Fibroblast of villous mesenchyme (primary cell): ENCODE measurements at places on chromosomes 7 and 10. TPM values are rescaled to one million over a fixed set of nuclear protein-coding genes. Genes with fewer than 3 reads are reported as not detected.

DNA sequence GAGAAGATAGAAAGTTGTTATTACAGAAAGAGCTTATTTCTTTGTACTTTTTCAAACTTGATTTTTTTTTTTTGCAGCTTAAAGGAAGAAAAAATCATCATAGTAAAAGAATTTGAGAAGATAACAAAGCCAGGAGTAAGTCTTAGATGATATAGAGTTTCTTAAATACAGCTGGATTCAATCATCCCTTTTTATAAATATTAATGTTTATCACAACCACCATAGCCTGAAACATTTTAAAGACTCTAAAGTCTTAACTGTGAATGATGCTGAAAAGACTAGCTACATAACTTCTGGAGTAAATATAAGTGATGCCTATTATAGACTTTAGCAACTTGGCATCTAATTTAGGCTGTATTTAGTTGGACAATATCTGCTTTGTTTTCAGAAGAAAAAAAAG lies 54.8 kb upstream of the FGL2 start:
- DNase-seq, result peak; percentile 42

DNA sequence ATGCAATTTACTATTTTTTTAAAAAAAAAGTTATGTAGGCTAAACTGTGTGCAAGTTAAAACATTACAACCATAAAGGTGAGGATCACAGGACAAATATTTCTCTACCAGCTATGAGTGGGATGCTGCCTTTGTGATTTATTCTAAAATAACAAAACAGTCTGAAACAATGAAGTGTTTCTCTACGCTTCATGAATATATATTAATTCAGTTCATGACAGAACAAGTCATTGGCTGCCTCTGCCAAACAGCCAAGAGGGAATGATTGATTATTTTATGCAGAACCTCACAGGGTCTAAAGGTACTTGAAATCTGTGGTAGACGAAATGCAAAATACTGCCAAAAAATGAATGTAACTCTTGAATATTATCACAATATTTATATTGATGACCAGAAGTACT lies 29.0 kb upstream of the SOSTDC1 start:
- DNase-seq, result no peak

DNA sequence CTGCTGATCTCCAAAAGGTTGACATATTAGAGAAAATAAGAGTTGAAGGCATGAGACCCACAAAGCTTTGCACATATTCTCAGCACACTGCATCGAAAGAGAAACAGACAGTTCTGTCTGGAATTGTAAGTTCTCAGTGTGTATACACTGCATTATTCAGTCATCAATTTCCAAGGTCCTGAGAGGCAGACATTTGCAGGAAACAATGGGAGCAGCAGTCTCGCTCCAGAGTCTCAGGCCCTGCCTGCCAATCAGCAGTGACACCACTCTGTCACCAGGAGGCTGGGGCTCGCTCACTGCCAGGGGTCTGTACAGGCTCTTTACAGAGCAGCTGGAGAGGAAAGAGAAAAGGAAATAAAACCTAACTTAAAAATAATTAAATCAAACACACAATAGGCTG lies 36.3 kb downstream of the JAZF1 start:
- DNase-seq, result no peak

DNA sequence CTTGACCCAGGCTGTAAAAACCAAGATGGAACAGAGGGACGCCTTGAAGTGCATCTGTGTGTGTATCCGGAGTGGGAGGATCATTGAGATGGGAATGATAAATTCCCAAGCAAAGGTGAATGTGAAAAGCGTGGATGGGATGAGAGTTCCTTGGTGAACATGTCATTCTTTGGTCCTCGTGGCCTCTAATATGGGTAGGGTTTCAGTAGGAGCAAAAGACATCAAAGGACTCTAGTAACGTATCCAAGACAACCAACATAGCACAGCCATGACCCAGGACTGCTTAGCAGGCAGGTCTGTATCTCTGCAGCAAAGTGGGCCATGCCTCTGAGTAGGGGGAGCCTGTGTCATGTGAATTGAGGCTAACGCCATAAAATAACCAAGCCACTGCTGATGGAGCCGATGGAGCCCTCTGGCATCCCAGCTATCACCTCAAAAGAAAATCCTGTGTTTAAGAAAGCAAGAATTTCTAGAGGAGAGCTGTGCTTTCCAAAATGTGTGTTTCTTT lies 98.6 kb downstream of the CCDC3 start:
- DNase-seq, result no peak

GRCh38 chr7:23490357-23491135 lies 20.3 kb upstream of the IGF2BP3 start:
- DNase-seq, result peak; percentile 41

- DNase-seq, result no peak
Measured at GRCh38 chr7:133489906-133490305, 237.0 kb downstream of the EXOC4 start.

DNA sequence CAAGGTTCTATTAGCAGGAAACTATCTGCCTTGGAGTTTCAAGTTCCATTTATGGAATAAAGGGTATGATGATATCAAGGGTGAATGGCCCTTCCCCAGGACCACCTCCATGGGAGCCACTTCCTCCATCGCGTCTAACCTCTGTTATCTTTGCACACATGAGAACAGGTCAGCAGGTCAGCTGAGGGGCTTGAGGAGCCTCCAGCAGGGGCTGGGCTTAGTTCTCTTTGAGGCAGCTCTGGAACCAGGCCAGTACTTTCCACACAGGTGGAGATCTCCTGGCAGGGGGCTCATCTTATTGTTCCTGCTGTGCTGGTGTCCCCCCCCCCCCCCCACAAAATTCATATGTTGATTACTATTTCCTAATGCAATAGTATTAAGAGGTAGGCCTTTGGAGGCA lies 472.2 kb upstream of the ZMIZ1 start:
- no peak for DNase-seq

DNA sequence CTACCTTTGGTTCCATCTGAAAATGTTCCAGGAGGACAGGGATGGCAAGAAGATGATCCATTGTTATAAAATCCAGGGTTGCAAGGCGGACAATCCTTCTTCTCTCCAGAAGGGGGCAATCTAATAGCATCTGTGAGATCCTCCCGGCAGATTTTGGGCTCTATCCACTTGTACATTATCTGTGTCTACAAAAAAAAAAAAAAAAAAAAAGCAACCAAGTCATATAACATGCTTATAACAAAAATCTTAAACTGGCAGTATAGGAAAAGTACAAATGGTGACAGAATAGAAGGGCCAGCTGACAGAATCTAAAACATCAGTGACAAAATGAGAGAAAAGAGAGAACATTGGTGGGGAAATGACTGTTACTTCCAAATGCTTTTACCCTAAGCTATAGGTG lies 132.7 kb downstream of the ELAPOR2 start:
- DNase-seq, result peak; percentile 47

- DNase-seq, result no peak
Measured at GRCh38 chr10:917416-917720, 14.1 kb downstream of the LARP4B start.

- DNase-seq, result no peak
Measured at GRCh38 chr7:25844102-25844870, 307.7 kb upstream of the NFE2L3 start.

- DNase-seq, result no peak
Measured at GRCh38 chr10:84221916-84222315, 3.4 kb downstream of the LRIT2 start.

DNA sequence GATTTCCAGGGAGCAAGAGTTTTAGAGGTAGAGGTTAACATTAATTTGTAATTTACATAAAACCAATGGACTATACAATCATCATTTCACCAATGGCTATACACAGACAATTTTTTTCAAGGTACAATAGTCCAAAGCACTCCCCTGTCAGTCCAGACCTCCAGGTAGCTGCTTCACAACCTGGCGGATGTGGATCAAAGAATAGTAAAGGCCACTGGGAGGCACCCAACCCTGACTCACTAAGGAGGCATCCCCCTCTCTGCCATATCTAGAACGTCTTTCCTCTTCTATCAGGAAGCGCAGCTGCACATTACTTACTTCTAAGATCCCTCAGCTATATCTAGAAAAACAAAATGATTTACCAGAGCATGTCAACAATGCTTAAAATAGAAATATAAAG lies 217.7 kb upstream of the AOAH start:
- no peak for DNase-seq

GRCh38 chr7:41035794-41036193 lies 667.1 kb downstream of the INHBA start:
- DNase-seq, result no peak

DNA sequence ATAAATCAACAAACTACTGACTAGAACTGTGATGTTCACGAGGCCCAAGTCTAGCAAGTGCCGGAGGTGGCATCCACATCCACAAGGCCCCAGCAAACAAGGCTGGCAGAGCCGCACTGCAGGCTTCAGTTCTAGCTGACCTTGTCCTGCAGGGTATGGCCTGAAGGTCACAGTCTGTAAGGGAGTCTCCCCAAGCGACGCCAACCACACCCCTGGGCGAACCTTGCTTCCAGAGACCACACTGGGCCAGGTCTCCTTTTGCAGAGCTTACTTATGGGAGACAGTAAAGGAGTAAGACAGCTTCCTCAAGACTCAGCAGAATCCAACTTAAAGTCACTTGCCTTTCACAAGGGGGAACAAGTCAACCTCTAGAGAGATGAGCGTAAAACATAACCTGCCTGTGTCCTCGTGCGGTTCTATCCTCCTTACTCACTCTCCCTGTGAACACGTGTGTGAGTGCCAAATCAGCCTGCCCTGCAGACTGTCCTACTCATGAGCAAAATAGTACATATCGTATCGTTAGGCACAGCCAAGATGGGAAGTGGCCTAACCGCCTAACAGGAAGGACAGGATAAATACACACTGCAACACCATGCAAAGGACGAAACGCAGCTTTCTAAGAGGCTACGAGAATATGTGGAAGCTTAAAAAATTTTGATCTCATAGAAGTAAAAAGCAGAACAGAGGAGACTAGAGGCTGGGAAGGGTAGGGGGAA lies 22.7 kb downstream of the FAM53B start:
- no peak for DNase-seq

DNA sequence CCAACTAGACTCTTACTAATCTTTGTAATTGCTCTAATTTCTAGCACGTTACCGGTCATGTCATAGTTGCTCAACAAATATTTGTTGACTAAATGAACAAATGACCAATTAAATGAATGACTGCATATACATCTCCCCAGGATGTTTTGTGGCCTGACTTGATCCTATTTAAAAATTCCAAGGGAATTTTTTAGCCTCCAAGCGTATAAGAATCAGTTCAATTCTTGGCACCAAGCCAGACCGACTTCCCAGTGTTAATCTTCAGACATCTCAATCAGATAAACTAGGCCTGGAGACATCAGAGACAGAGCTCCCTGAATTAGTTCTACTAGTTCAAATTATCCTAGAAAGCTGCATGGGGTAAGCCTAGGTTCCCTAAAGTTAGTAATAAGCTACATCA lies 96.0 kb downstream of the GSAP start:
- DNase-seq, result peak; percentile 39

DNA sequence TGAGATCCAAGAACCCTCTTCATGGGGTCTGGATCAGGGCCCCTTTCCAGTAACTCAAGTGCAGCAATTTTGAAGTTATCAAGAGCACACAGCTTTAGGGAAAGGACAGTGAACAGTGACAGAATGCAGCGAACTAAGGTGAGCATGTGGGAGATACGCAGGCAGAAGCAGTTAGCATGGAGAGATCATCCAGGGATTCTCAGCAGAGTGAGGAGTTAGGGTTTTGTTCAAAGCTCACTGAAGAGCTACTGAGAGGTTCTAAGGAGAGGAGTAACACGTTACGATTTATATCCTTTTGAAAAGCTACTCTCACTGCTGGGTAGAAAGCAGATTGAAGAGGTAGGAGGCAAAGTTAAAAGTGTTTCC lies 83.6 kb upstream of the MPP7 start:
- no peak for DNase-seq

- DNase-seq, result no peak
Measured at GRCh38 chr10:49612513-49613164, 1.2 kb upstream of the CHAT start.

DNA sequence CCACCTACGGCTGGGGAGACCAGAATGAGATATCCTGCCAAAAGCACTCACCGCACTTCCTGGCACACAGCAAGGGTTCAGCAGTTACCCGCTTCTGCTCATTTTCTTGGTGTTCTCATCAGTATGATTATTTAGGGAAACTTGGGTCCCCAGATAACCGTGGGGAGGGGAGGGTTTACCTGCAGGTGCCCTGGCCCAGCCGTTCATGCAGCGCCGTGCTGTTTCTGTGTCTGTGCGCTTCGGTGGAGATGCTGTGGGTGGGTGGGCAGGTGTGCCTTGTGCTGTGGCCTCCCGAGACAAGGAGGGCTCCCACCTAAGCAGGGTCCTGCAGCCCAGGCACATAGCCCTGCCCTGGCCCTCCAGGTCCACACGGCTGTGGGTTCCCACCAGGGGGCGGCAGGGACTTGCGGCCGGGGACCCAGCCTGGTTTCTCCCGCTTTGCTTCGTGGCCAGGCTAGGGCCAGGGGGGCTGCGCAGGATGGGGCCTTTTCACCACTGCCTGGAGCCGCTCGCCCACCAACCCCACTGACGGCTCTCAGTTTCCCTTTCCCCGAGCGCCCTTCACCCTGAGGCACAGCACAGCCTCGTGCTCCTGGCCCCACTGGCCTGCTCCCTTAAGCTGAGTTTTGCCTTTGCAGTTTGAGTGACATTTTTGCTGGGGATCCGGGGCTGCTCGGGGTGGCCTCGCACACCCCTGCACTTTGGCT lies 78.5 kb downstream of the LHPP start:
- peak; percentile 48 for DNase-seq

- DNase-seq, result no peak
Measured at GRCh38 chr10:63012623-63013022, 120.5 kb upstream of the NRBF2 start.

- no peak for DNase-seq
Measured at GRCh38 chr7:25031007-25031406, 51.0 kb upstream of the OSBPL3 start.

DNA sequence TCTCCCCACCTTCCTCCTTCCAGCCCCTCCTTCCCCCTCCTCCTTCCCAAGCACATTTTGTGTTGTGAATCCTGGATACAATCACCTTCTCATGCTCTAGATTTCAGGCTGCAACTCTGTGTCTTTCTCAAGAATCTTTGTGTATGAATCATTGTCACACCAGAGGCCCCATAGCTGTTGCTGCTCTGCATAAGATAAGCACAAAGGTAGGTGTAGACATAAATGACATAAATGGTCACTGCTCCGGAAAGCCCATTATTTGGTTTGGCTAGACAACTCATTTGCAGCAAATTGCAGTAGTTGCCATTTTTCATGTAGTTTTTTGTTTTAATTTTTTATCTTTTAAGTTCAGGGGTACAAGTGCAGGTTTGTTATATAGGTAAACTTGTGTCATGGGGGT lies 216.3 kb upstream of the NRP1 start:
- no peak for DNase-seq

The PRSS37 gene
- total RNA-seq, result not detected in 2 replicates

The ZFAND4 gene
- total RNA-seq, result 5.5 and 7.3 TPM in 2 replicates

The GRIFIN gene
- not detected in 2 replicates for total RNA-seq

The DOCK1 gene
- total RNA-seq, result 87.9 and 99.7 TPM in 2 replicates

The TSC22D4 gene
- 26.4 and 30.2 TPM in 2 replicates for total RNA-seq

The TMEM184A gene
- total RNA-seq, result 0.64 and 0.86 TPM in 2 replicates

The NEURL1 gene
- total RNA-seq, result under 0.01 TPM in 2 replicates

The CTTNBP2 gene
- total RNA-seq, result 1.3 and 3.2 TPM in 2 replicates

The ANXA8 gene
- 3.9 and 7.4 TPM in 2 replicates for total RNA-seq

The SCART1 gene
- total RNA-seq, result 2.6 and 4.2 TPM in 2 replicates

The FAM25C gene
- not detected in 2 replicates for total RNA-seq

The SCIN gene
- total RNA-seq, result 3.9 and 4.3 TPM in 2 replicates
